ENCODE measurements at places on chromosomes 13 and 19. TPM values are rescaled to one million over a fixed set of nuclear protein-coding genes. Genes with fewer than 3 reads are reported as not detected.

DNA sequence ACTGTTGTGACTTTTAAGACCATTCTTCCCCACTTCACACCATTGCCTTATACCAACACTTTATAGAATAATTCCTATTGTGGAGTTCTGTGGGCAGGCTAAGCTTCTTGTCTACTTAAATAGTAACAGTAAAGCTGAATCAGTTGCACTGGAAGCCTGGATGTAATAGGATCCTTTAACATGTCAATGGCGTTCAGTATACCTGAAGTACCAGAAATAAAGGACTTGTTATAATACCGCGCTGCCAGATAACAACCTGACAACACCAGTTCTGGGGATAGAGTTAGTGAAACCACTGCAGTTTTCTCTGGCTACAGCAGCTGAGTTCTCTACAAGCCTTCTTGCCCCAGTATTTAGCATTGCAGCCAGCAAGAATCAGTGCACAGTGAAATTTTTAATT lies 52.0 kb upstream of the TNFRSF19 start:
- DNase-seq, result no peak

DNA sequence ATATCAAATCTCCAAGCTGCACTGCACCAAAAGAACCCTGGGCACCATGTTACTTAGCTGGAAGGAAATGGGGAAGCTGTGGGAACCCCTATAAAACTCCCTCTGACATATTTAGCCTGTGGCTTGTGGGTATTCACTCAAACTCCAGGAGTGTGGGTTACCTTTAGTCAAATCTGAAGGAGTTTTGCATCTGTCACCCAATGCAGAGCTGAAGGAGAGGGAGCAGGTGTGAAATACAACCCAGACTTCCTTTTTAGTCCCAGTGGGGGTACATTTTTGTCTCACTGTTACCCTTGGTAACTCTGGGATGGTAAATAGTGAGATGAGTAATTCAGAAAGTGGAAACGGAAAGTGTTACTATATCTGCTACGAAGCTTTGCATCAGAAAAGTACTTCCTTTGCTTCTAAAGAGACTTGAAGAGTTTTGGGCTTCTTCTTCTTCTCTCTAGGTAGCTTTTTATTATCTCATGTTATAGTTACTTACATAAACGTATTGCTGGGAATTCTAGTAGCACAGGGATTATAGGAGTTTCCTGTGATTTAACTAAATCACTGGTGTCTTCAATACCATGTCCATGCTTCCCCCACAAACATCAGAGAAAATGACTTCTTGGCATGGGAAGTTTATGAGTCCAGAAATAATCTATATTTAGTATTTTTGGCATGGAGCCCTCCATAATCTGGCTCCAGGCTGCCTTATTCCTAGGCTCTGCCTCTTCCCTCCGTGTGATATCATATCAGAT lies 105.9 kb downstream of the AKAP11 start:
- DNase-seq, result no peak

Gene NECTIN2
- 264 TPM for total RNA-seq

DNA sequence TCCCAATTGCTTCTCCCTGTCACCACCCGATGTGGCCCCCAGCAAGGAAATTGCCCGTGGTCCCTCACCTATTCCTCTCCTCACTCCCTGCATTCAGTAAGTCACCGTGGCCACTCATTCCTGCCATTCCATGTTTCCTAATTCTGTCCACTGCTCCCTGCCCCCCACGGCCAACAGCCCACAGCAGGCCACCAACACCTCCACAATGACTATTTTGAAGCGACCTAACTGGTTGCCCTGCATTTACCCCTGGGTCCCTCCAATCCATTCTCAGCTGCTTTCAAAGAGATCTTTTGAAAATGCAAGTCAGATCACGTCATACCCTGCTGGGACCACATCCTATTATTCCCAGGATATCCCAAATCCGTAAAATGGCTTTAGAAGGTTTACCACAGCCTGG lies 210.4 kb downstream of the DCLK1 start:
- DNase-seq, result no peak

GRCh38 chr19:29622166-29623070 lies 16.3 kb downstream of the POP4 start:
- no peak for DNase-seq

- DNase-seq, result no peak
Measured at GRCh38 chr13:44629465-44630183, 53.5 kb upstream of the TSC22D1 start.

Gene RPL21
- 1,691 TPM for total RNA-seq

DNA sequence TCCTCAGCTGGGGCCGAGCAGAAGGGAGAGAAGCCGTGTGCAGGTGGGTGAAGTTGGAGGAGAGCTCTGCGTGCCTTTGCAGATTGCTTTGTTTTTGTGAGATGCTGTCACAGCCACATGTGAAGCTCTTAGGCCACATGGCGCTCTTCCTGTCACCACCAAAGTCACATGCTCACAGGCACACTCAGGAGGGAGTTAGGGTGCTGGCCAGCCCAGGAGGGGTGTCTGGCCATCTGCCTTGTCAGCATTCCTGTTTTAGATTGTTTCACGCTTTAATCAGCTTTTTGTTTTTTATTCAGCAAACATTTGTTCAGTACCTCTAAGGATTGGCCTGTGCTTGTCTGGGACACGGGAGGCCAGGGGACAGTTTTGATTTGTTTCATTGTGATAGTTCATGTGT lies 21.9 kb downstream of the GPATCH1 start:
- no peak for DNase-seq

DNA sequence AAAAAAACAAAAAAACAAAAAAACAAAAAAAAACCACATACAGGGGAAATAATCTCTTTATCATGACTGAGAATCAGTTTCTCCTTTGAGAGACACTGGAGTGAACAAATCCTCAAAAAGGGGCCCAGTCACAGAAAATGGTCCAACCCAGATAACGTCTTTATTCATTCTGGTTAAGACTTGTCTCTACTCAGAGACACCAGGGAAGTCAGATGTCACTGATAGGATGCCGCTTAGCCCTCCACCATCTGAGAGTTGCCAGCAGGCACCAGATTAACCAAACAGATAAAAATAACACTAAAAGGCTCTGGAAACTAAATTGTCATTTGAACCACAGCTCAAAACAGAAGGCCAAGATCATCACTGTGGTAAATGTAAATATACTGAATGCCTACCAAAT lies 1163.4 kb upstream of the ATXN8OS start:
- DNase-seq, result no peak

GRCh38 chr19:33681081-33681680 lies 59.4 kb downstream of the CHST8 start:
- DNase-seq, result no peak

Gene EDNRB
- 0.36 TPM for total RNA-seq

Gene GRIN2D
- total RNA-seq, result 0.98 TPM

DNA sequence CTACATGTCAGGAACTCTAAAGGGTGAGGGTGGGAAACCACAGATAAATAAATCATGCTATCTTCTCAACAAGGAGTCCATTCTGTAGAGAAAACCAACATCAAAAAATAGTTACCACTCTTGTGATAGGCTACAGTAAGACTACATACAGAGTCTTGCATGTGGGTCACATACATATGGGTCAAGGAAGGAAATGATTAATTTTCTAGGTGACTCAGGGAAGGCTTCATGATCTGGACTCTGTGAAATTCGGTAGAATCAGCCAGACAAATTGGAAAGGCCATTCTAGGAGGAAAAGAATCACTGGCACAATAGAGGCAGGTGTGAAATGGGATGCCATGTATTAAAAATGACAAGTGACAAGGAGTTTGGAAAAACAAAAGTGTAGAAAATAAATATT lies 638.9 kb downstream of the LIG4 start:
- DNase-seq, result no peak

Gene TMEM272
- total RNA-seq, result not detected

Gene CYP4F2
- total RNA-seq, result not detected

GRCh38 chr13:112184261-112184660 lies 117.3 kb downstream of the SOX1 start:
- no peak for DNase-seq

DNA sequence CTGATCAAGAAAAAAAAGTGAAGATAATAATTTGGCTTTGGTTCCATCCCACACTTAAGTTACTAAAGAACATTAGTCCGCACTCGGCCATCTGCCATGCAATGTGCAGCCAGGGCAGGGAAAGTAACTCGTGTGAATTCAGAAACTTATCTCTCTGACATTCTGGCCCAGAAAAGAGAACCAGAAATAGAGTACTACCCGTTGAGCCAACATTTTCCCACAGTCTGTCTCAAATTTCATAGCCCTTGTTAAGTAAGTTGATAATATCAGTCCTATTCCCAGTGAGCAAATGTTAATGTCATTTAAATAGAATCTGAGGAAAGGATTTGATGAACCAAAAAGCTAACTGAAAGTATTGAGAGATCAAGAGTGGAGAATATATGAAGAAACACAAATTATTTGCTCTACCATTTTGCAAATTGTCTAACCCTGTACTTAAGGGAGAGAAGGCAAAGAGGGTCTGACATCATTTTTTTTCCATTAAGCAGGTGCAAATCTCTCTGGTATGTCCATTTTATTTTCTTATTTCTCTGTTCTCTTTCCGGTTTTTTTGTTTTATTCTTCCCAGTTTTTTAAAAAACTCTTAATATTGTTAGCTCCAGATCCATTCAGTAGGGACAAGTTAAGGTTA lies 156.3 kb downstream of the NDFIP2 start:
- no peak for DNase-seq

Gene ICAM1
- 17.1 TPM for total RNA-seq

Gene PLVAP
- total RNA-seq, result 1.2 TPM

DNA sequence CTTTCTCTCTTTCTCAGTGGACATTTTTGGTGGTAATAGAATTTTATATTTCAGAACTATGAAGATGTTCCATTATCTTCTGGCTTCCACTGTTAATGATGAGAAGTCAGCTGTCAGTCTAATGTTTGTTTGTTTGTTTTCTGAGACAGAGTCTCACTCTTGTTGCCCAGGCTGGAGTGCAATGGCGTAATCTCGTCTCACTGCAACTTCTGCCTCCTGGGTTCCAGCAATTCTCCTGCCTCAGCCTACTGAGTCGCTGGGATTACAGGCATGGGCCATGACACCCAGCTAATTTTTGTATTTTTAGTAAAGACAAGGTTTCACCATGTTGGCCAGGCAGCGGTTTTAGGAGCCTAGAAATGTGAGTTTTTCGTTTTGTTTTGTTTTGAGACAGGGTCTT lies 4.7 kb downstream of the ZNF317 start:
- DNase-seq, result no peak

DNA sequence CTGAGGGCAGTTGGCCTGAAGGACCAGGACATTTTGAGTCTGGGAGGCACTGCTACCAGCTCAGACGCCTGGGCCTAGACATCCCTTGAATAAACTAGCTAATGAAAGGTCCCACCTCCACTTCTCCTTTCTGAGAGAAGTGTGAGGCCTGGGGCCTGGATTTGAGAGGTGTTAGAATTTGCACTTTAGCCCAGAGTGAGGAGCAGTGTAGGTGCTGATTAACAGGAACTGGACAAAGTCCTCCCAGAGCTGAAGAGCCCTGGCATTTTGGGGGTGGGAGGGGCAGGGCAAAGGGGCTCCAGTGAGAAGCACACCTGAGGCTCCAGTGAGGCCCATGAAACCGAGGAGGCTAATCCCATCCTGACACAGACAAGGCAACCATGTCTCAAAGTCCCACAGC lies 15.2 kb upstream of the SLC1A5 start:
- no peak for DNase-seq

DNA sequence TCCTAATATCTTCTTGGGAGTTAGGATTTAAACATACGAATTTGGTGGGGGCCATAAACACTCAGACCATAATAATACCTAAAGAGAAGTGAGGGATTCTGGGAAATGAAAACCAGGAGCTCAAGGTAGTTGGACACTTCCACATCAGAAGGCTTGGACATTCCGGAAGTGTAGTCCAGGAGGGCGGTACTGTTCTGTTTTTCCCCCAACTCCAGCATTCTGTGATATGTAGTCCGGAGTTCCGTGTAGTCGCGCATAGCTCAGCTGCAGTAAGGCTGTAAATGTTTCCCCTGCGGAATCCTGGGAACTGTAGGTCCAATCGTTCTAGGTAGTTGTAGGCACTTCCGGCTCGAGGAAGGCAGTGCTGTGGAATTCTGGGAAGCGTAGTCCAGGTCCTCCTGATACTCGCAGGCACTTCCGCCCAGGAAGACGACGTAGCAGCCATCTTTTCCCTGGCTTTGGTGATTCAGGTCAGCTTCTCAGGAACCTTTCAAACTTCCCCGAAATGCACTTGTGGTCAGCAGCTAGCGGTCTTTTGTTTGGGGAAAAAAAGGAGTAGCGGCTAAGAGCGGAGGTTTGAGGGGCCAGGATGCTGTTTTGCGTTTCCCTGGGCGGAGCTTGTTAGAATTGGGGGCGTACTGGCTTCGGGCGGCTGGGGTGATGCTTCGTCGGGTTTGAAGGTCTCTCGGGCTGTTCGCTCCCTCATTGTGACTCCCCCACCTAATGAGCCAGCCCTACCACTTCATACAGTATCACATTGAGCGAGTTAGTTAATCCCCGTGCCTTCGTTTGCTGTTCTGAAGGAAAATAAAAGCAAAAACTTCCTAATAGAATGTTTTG lies at the start of gene ZNF226:
ZNF226 (plus strand) TSS at position 428 of the 840 bp plus-strand sequence. CDS start 4,981 bp downstream, outside the sequence.
- DNase-seq, result peak; percentile 98

Gene CDX2
- total RNA-seq, result not detected

GRCh38 chr19:48634424-48635262 lies 2.5 kb downstream of the DBP start:
- DNase-seq, result peak; percentile 64

- DNase-seq, result no peak
Measured at GRCh38 chr19:13882836-13883235, 5.9 kb downstream of the NANOS3 start.

DNA sequence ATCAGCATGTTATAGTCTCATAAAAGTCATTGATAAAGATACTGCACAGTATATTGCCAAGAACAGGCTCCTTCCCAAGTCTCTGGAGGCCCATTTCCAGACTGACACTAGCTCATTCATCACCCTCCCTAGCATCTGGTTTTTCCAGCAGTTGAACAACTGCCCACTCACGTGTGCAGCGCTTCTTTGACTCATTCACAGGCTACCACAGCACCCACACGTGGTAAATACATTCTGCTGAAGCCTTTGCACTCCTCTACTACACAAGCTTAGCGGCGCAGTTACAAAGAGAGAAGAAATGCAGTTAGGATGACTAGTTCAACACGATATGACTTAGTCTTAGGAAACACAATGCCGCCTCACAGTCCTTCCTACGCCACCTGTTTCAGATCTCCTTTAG lies 87.7 kb downstream of the DOCK9 start:
- peak; percentile 9 for DNase-seq

Gene KASH5
- total RNA-seq, result not detected

Gene SYCN
- total RNA-seq, result not detected

DNA sequence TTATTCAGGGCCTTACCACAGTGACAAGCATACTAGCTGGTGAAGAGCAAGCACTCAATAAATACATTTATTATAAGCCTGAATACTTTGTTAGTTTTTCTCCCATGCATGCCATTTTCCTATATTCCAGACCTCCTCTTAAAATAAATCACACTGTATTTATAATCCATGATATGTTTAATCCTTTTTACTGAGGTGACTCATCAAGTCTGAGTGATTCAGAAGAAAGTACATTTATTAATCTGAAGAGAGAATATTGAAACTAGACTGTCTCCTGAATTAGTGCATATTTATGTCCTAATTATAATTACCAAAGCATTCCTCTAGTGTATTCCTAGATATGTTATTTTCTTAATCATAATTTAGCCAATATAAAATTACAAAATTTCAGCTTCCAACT lies 323.3 kb downstream of the NALCN start:
- DNase-seq, result no peak
